ENCODE measurements at places on chromosomes 4 and X.
A peak's percentile ranks its signal among the peaks of the same experiment; 100 is the strongest.

DNA sequence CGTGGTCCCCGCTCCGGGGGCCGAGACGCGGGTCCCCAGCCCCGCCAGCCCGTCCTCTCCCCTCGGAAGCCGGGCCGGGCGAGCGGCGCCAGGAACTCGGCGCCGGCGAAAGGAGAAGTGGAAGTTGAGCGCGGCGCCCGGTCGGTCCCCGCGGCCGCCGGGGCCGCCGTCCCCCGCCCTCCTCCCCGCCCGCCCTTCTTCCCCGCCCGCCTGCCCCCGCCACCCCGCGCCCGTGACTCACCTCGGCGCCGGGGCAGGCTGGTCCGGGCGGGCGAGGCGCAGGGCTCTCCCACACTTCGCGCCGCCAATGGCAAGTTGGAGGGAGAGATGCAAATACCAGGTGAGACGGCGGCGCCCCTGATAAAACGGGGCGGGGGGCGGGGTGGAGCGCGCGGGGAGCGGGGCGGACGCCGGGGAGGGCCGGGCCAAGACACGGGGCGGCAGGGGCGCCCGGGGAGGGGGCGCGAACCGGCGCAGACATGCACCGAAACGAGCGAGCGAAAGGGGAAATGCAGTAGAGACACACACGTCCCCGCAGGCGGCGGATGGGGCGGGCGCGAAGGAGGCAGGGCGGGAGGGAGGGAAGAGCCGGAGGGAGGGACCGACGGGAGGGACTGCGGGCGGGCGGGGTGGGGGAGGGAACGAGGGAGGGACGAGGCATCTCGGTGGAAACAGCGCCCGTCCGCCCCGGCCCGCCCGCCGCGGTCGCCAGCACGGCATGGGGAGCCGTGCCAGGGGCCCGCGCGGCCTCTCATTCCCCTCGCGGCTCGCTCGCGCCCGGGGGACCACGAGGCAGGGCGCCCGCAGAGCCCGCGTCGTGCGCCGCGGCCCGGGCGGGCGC, at the start of gene ELF4:
Gene ELF4, minus strand, starts transcription at position 119 of the 841 bp plus-strand sequence. CDS start 29,167 bp downstream, outside the sequence.
- peaks cover 2% of the 10 kb centered on the region for H3K27me3 ChIP-seq
- H3K36me3 ChIP-seq = no peaks in the 10 kb centered on the region
- peak within 1 kb of the TSS; percentile 85 for H3K27ac ChIP-seq
- DNase-seq = peak; percentile 43

DNA sequence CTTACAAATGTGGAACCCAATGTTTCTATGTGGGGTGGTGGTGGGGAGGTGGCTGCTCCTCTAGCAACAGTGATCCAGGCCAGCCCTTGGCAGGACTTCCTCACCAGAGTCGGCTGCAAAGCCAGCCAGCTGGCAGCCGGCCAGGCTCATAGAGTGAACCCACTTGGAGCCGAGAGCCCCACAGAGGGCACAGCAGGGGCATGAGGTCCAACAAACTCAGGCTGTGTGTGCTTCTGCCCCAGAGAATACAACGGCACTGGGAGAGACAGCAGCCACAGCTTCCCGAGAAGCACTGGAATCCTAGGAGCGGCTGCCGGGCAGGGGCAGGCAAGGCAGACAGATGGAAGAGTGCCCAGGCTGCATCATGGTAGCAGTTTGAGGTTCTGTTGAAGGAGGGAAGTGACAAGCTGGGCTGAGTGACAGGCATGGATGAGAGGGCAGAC, 23.5 kb upstream of the SOWAHD start:
- no peak overlapping the region for H3K27ac ChIP-seq
- peaks cover 6% of the 10 kb centered on the region for H3K4me1 ChIP-seq
- H3K27me3 ChIP-seq = peaks cover 3% of the 10 kb centered on the region
- no peaks in the 10 kb centered on the region for H3K36me3 ChIP-seq
- no peak for DNase-seq

GRCh38 chrX:30340753-30341152, 31.6 kb upstream of the NR0B1 start:
- peaks cover 9% of the 10 kb centered on the region for H3K4me1 ChIP-seq
- H3K27ac ChIP-seq = no peak overlapping the region
- DNase-seq = no peak
- no peaks in the 10 kb centered on the region for H3K36me3 ChIP-seq

- no peak for DNase-seq
- H3K27ac ChIP-seq = no peak overlapping the region
- H3K4me1 ChIP-seq = peaks cover 8% of the 10 kb centered on the region
These were observed 15.8 kb upstream of the PGRMC2 start for GRCh38 chr4:128303405-128303785.

DNA sequence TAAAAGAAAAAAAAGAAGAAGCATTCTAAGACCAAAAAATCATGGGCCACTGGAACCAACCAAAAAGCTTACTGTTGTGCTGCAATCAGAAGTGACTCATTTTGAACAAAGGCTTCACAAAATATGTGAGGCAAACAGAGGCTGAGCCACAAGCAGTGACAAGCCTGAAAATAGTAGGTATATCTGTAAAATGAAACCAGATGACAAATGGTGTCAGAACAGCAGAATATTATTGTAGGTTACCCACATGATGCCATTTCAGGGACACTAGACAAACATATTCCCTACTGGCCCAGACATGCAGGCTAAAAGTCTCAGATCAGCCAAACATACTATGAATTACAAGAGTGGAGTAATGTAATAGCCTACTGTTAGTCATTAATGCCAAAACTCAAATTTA, 1301.8 kb upstream of the DIAPH2 start:
- no peaks in the 10 kb centered on the region for H3K36me3 ChIP-seq
- peaks cover 8% of the 10 kb centered on the region for H3K4me1 ChIP-seq
- no peak overlapping the region for H3K4me3 ChIP-seq
- H3K27me3 ChIP-seq = no peaks in the 10 kb centered on the region

- no peak for DNase-seq
- no peaks in the 10 kb centered on the region for H3K27me3 ChIP-seq
- H3K4me3 ChIP-seq = no peak overlapping the region
- no peak overlapping the region for H3K27ac ChIP-seq
These were observed 62.6 kb upstream of the KLF3 start for GRCh38 chr4:38601244-38601915.

GRCh38 chrX:49106296-49106695, 17.2 kb downstream of the GPKOW start:
- H3K4me1 ChIP-seq = peaks cover 5% of the 10 kb centered on the region
- H3K4me3 ChIP-seq = no peak overlapping the region
- no peak overlapping the region for H3K27ac ChIP-seq
- no peaks in the 10 kb centered on the region for H3K27me3 ChIP-seq
- peaks cover 4% of the 10 kb centered on the region for H3K36me3 ChIP-seq

GRCh38 chr4:53424280-53424679, 46.8 kb downstream of the FIP1L1 start:
- no peaks in the 10 kb centered on the region for H3K27me3 ChIP-seq
- peaks cover 13% of the 10 kb centered on the region for H3K36me3 ChIP-seq
- peaks cover 6% of the 10 kb centered on the region for H3K4me1 ChIP-seq
- H3K4me3 ChIP-seq = no peak overlapping the region

GRCh38 chr4:6420036-6420435, 52.4 kb downstream of the PPP2R2C start:
- DNase-seq = no peak
- H3K36me3 ChIP-seq = no peaks in the 10 kb centered on the region
- no peak overlapping the region for H3K27ac ChIP-seq
- peaks cover 26% of the 10 kb centered on the region for H3K27me3 ChIP-seq
- H3K4me3 ChIP-seq = no peak overlapping the region

DNA sequence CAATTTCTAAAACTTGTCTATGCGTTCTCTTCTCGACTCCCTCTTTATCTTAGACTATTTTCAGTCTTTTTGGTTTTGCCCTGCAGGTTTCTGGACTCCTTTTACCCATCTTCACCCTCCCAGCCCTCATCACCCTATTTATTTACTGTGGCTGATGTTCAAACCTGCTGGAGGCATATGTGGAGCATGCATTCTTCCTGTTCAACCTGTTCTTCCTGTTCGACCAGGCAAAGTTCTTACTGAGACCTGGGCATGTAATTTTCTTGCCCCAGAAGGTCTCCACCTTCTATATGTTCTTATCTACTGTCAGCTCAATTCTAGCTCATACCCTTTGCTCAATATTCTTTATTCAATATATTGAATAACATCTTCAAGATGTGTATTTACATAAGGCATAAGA, 69.4 kb upstream of the AGA start:
- peak overlapping the region; percentile 57 for H3K27ac ChIP-seq
- no peak for DNase-seq
- no peaks in the 10 kb centered on the region for H3K27me3 ChIP-seq
- H3K4me1 ChIP-seq = peaks cover 5% of the 10 kb centered on the region

DNA sequence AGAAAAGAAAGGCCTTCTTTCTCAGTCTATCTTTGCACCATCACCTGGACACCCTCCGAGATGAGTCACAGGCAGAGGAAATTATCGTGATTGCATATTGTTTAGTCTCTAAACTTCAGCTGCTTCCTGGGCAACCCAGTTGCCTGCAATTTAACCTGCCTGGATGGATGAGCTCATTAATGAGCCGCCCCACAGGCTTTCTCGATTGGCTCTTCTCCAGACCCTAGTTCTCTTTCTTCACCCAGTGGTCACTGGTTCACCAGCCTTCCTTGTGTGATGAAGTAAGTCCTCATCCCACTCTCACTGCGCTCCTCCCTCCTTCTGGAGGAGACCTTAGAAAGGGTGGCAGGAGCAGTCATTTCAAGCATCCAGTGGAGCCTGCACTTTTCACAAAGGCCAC, 94.4 kb downstream of the SOWAHB start:
- H3K27me3 ChIP-seq = no peaks in the 10 kb centered on the region
- H3K27ac ChIP-seq = peak overlapping the region; percentile 88
- H3K36me3 ChIP-seq = peaks cover 9% of the 10 kb centered on the region

DNA sequence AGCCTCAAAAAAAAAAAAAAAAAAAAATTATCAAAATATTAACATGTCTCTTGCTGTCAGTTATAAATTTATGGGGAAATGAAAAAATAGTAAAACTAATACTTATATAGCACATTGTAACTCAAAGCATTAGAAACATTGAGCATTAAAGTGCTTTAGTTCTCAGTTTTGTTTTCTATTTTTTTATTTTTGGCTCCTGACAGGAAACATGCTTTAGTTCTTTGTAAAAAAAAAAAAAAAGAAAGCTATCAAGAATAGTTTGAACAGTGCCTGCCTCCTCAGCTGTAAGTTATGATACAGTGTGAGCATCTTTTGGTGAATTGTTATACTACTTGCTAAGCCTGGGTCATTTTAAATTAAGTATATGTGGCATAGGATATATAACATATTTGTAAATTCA, 5.1 kb upstream of the CENPC start:
- no peak overlapping the region for H3K27ac ChIP-seq
- H3K27me3 ChIP-seq = no peaks in the 10 kb centered on the region
- no peak for DNase-seq

DNA sequence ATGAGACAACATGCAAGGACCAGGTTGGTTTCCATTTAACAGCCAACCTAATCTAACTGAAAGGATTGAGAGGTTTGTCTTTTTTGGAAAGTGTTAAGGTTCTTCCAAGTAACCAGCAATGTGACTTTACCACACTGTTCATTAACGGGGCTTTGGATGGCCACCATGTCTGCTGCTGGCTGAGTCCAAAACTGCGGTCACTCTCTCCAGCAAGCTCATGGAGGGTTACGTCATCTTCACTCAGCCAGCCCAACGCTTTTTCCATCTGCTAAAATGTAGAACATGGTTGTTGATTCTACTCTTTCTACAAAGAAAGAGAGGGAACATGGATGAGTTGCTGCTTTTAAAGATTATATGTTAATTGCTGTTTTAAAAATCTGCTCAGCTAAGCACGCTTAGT, 11.0 kb downstream of the PKD2 start:
- no peaks in the 10 kb centered on the region for H3K27me3 ChIP-seq
- no peak overlapping the region for H3K4me3 ChIP-seq
- DNase-seq = no peak
- peaks cover 52% of the 10 kb centered on the region for H3K4me1 ChIP-seq

GRCh38 chr4:121358473-121358872, 22.3 kb downstream of the QRFPR start:
- no peak overlapping the region for H3K27ac ChIP-seq
- no peaks in the 10 kb centered on the region for H3K27me3 ChIP-seq
- DNase-seq = no peak
- H3K36me3 ChIP-seq = peaks cover 4% of the 10 kb centered on the region
- peaks cover 9% of the 10 kb centered on the region for H3K4me1 ChIP-seq
- no peak overlapping the region for H3K4me3 ChIP-seq

DNA sequence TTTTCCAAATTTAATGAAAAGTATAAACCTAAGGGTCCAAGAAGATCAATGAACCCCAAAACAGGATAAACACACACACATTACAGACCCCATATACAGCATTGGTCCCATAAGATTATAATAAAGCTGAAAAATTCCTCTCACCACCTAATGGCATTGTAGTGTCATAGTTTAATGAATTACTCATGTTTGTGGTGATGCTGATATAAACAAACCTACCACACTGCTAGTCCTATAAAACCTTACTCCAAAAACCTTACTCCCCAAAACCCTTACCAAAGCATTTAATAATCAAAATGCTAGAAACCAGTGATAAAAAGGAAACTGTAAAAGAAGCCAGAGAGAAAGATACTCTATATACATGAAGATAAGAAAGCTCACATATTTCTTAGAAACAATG, 148.1 kb upstream of the SH3RF1 start:
- no peak overlapping the region for H3K4me3 ChIP-seq
- peaks cover 15% of the 10 kb centered on the region for H3K36me3 ChIP-seq
- no peak overlapping the region for H3K27ac ChIP-seq
- peaks cover 6% of the 10 kb centered on the region for H3K4me1 ChIP-seq

- no peak for DNase-seq
- peaks cover 13% of the 10 kb centered on the region for H3K4me1 ChIP-seq
- no peak overlapping the region for H3K4me3 ChIP-seq
- H3K36me3 ChIP-seq = no peaks in the 10 kb centered on the region
- no peaks in the 10 kb centered on the region for H3K27me3 ChIP-seq
These were observed 115.0 kb upstream of the SCML1 start for GRCh38 chrX:17622331-17622730.

DNA sequence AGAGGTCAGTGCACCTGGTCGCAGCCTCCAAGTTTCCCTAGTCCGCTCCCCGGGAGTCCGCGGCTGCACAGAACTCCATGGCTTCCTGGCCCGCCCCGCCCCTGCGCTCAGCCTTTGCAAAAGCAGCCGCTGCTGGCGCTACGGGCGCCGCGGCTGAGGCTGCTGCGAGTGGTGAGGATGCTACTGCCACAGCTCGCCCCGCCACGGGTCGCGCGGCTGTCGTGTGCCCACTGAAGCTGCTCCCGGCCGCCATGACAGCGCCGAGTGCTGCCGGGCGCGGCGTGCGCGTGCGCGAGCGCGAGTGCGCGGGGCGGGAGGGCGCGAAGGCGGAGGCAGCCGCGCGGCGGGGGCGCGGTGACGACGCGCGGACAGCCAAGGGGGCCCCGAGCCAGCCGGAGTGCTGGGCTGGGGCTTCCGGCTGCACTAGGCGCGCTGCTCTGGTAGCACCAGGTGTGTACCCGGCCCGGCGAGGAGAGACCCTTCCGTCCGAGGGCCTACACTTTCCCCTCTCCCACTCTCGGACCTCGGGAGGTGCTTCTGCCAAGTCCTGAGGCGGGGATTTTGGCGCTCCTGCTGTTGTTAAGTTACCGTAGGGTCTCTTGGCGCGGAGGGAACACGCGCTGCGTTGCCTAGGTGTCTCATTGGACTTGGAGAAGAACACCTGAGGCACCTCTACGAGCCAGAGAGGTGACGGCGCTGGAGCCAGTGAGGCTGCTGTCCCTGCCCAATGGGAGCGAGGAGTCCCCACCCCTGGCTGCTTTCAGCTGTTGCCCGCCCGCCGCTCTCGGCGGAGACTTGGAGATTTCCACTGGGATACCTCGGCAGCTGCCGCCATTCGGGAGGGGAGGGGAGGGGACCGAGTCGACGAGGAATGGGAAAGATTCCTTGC, 619 bp upstream of the LRBA start:
- H3K27ac ChIP-seq = peak overlapping the region; percentile 99
- no peaks in the 10 kb centered on the region for H3K36me3 ChIP-seq
- peak overlapping the region; percentile 100 for H3K4me3 ChIP-seq
- peak; percentile 72 for DNase-seq
- no peaks in the 10 kb centered on the region for H3K27me3 ChIP-seq
- H3K4me1 ChIP-seq = peaks cover 26% of the 10 kb centered on the region

All from mesothelial cell of epicardium (in vitro differentiated cells).